NCI-H146 (cell line): ENCODE measurements at places on chromosomes 2 and 18.
A peak's percentile ranks its signal among the peaks of the same experiment; 100 is the strongest.

- no peak for DNase-seq
These were observed 20.7 kb downstream of the GNLY start for GRCh38 chr2:85714841-85715240.

- DNase-seq = peak; percentile 74
These were observed 136.3 kb upstream of the CAVIN2 start for GRCh38 chr2:191983186-191983585.

DNA sequence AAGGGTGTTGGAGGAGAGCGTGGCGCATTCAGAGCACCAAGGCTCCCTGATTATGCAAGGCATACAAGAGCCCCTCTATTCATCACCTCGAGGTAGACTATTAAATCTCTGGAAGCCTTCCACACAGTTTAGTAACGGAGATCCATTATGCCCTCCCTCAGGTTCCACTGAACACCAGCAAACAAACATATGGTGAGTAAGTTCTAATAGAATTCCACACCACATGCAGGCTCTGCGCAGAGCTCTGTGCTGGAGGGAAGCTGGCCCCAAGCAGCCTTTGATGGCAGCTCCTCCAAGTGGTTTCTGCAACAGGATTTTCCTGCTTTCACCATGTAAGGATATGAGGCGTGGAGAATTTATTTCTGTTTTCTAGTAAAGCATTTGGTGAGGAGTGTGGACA is 238.6 kb downstream of the C1D start:
- DNase-seq = no peak

DNA sequence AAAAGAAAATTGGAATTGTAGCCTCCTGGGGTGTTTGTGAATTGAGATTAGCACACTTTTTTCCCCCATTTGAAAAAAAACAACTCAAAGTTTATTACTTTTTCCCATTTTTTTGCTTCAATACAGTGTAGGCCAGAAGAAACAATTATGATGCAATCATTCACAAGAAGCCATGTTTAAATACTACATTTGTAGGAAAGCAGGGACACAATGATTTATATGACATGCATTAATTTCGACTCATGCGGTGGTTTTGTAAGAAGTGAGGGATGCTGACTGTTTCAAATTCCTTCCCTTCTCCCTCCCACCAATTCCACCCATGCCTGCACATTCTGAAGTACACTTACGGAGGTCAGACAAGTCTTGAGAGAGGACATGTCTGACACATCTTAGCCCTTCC is 774.2 kb upstream of the FSHR start:
- no peak for DNase-seq

DNA sequence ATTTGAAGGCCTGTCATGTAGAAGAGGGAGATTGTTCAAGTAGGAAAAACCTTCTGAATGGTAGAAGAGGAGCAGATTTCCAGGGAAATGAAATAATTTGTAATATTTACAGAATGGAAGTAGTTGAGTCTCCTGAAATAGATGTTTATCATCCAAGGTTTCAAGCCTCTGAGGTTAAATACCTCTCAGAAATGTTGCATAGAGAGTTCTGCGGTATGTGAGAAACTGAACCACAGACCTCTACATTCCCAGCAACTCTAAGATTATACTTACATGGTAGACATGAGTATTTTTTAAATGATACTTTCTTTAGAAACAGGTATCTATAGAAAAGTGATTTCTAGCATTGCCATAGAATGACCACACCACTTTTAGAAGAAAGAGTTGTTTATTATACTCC is 379.8 kb upstream of the FANCL start:
- DNase-seq = no peak

- no peak for DNase-seq
These were observed 73.6 kb downstream of the EN1 start for GRCh38 chr2:118773826-118774225.

GRCh38 chr2:182858671-182859070 is 7.8 kb downstream of the FRZB start:
- no peak for DNase-seq

- no peak for DNase-seq
These were observed 172.9 kb upstream of the KLHL29 start for GRCh38 chr2:23211987-23212583.

DNA sequence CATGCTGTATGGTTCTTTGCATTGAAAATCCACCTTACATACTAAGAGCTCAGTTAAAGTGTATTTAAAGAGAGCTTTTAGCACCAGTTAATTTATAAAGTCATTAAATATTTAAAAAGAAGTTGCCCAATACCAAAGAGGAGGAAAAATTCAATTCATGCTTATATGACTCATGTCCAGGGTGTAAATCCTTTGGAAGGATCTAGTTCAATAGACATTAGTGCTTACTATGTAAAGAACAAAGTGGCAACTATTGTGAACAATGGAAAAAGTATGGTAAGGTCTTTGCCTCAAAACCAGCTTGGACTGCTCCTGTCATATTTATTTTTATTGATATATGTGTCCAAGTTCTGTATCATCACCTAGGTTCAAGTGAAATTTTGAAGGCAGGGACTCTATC is 90.5 kb downstream of the SCN9A start:
- DNase-seq = no peak

GRCh38 chr2:146666340-146666739 is 1178.5 kb upstream of the ACVR2A start:
- no peak for DNase-seq

DNA sequence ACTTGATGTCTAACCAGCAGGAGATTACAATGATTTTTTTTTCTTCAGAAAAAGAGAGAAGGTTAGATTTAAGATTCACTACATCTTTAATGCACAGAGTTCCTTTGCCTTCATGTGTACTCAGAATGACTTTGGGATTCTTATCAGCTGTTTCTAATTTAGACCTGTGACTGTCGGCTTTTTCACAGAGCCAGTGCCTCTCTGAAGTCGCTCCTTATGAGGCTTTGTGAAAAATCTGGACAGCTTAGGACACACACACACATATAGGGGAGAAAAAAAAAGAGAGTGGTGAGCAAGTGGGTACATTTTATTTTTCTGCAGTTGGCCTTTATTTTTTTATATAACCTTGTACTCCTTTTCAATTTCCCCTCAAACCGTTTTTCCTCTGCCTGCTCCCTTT is 893.1 kb upstream of the CELF4 start:
- no peak for DNase-seq

GRCh38 chr2:74862020-74862964 is 28.4 kb downstream of the HK2 start:
- DNase-seq = peak; percentile 5

GRCh38 chr2:223215254-223215516 is 163.2 kb downstream of the KCNE4 start:
- DNase-seq = no peak

DNA sequence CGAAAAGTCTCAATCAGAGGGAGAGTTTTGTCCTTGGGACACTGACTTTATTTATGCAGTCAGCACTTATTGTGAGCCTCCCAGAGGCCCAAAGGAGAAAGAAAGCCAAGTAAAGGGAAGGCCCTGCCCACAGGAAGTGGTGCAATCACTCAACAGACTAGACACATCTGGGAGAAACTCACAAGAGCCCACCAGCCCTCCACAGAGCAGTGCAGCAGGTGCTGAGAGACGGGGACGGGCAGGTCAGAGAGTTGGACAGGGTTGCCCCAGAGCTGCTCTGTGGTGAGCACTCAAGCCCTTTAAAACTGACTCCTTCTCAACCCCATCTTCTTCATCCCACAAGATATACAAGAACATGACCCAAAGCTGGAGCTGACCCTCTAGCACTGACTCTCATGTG is 96.0 kb downstream of the TFCP2L1 start:
- DNase-seq = no peak

GRCh38 chr2:12433626-12433990 is 283.1 kb upstream of the TRIB2 start:
- DNase-seq = no peak

DNA sequence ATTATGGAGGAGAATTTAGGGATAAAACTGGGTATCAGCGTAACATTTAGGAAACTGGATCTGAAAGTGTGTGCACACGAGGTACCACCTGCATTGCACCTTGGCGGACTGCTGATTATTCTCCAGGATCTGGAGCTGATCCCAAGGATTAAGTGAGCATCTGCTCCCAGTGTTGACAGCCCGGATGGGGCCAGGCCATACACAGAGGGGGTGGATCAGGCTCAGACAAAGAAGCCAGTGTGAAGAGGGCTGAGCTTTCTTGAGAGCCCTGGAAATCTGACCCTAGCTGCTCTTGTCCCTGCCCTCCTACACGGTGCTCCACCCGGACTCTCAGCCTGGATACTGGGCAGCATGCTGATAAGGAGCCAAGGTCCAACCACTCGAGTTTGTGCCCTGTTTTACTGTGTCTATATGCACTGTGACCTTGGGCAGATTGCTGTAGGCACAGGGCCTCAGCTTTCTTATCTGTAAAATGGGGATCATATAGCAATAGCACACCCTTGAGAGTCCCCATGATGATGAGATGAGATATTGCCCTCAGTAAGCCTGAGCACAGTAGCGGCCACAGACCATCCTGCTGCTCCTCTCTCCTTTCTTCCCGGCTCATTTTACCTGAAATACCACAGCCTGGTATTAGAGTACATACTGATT is 396.8 kb upstream of the CELF4 start:
- DNase-seq = no peak

DNA sequence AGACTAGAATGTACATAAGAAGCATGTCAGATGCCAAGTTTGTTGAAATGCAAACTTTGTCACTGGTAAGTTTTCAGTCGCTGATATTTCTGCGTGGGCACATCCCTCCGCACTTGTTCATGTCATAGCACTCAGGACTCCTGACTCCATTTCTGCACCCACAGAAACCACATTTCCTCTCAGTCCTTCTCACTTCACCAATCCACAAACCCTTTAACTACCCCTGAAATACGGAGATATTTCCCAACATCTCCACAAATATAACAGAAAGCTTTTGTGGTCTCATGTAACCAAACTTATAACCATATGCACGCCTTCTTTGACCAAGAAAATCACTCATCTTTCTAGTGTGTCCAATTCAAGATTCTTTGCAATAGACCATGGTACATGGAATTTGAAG is 276.9 kb upstream of the ERBB4 start:
- no peak for DNase-seq

GRCh38 chr18:76928179-76928868 is 106.0 kb downstream of the ZNF236 start:
- no peak for DNase-seq

- no peak for DNase-seq
These were observed 31.9 kb upstream of the CYP1B1 start for GRCh38 chr2:38107738-38108410.

DNA sequence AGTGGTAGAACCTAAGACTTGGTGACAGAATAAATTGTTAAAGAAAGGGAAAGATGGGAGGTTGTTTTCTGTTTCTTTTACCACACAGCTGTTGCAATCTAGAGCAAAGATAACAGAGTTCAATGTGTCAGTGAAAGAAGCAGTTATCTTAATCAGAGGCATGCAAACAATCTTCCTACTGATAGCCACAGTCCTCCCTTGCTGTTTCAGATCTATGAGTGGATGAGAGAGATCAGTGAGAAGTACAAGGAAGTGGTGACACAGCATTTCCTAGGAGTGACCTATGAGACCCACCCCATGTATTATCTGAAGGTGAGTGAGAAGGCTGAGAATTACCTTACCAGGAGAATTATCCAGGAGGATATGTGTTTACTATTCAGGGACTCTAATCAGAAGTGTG is 15.9 kb downstream of the CPO start:
- DNase-seq = no peak

DNA sequence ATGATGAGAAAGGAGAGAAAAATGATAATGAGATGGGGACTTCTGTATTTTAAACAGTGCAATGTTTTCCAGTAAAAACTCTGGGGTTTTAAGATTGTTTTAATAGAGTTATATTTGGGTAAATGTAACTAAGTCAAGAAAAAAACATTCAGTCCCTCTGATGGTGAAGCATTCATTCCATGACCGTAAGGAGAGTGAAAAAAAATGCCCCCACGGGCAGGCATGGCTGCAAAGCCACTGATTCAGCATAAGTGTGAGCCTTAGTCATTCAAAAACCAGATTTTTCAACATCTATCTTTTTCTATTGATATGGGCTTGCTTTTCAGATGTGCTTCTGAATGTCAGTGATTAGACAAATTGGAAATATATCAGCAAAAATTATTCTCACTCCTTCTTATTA is 957.8 kb downstream of the SLC4A3 start:
- DNase-seq = no peak
